Naive thymus-derived CD4-positive, alpha-beta T cell (primary cell): ENCODE measurements at places on chromosomes 12 and 14. TPM values are rescaled to one million over a fixed set of nuclear protein-coding genes. Genes with fewer than 3 reads are reported as not detected.

The CD27 gene
- total RNA-seq, result 103 TPM

DNA sequence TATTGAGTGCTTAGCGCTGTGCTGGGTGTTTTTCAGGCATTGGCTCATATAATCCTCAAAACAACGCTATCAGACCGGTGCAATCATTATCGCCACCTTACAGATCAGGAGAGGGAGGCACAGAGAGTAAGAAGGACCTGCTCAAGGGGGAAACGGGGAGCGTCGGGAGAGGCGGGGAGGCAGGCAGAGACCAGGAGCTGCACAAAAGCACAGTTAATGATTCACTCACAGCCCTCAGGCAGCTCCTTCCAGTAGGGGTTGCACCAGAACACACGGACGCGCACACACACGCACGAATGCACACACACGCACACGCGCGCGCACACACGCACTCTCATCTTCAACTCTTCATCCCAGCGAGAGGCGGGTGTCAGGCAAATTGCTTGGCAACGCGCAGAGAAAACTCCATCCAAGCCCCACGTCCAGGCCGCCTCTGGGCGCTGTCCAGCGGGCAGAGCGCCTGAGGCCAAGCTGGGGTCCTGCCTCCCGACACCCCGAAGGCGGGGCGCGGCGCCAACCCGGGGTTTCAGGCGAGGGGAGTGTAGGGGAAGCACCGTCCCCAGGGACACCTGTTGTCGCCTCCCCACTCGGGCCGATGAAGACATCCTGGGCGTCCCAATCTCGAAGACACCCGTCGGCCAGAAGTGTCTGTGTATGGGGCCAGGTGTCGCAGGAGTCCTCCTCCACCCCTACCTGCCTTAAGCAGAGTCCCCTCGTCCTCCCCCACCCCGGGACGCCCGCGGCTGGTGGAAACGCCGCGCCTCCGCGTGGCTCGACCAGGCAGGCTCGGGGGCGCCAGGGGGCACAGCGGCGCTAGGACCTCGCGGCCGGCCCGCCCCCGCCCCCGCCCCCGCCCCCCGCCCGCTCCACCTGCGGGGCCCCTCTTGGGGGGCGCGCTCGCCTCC lies 35.5 kb upstream of the STON2 start:
- no peak overlapping the region for H3K27ac ChIP-seq
- no peaks in the 10 kb centered on the region for H3K36me3 ChIP-seq

The PCK2 gene
- total RNA-seq, result 14.4 TPM

The HNF1A gene
- total RNA-seq, result not detected

The PZP gene
- total RNA-seq, result not detected

- H3K4me3 ChIP-seq, result no peak overlapping the region
- no peak for DNase-seq
- H3K27me3 ChIP-seq, result no peaks in the 10 kb centered on the region
- no peaks in the 10 kb centered on the region for H3K4me1 ChIP-seq
- no peak overlapping the region for H3K27ac ChIP-seq
Measured at GRCh38 chr12:27555925-27556778, 32.1 kb downstream of the PPFIBP1 start.

DNA sequence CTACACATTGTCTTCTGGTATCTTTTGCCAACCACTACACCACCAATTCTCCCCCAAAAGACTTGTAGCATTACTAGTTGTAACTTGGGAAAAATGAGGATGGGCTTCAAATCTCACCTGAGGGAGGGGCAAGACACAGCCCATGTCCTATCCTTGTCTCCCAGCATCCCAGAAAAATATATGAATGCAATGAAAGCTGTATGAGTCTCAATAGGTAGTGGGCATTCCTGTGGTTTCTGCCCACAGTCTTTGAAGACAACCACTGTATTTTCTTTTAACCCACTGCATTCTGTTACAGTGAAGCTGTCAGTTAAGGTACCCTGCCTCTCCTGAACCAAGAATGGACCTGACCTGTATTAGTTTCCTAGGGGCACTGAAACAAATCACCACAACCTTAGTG lies 336.2 kb upstream of the TMPO start:
- H3K36me3 ChIP-seq, result no peaks in the 10 kb centered on the region
- no peak overlapping the region for H3K4me3 ChIP-seq
- no peak for DNase-seq
- H3K27ac ChIP-seq, result no peak overlapping the region

DNA sequence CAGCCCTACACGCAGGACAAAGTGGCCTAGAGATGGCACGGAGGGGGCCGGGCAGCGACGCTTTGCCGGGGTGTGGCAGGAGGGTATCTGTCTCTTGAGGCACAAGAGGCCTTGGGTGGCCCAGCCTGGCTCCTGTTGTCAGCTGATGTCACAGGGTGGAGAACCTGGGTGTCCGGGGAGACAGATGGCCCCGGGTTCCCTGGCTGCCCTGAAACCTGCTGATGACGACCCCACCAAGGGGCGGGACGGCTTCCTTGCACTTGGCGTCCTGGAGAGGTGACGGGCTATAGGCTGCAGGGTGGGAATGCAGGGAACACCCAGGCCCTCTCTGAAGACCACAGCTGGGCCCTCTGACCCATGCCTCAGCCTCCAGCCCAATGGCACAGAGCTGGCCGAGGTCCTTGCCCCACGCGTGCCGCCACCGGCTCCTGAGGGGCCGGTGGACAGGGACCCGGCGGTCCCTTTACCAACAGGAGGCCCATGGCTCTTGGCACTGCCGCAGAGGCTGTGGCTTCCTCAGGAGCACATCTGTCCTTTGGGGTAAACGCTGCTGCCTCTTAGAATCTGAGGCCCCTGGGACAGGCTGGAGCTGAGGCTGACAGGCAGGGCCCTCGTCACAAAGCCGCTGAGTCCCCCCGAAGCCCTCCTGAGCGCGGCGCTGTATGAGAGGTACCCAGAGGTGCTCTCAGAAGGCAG lies 16.4 kb downstream of the TRMT61A start:
- no peaks in the 10 kb centered on the region for H3K27me3 ChIP-seq
- H3K36me3 ChIP-seq, result no peaks in the 10 kb centered on the region
- no peak overlapping the region for H3K27ac ChIP-seq
- no peaks in the 10 kb centered on the region for H3K4me1 ChIP-seq
- no peak for DNase-seq

GRCh38 chr12:122834104-122834920 lies 945 bp upstream of the HIP1R start:
- no peaks in the 10 kb centered on the region for H3K27me3 ChIP-seq
- H3K4me3 ChIP-seq, result peak overlapping the region; percentile 55
- H3K36me3 ChIP-seq, result peaks cover 6% of the 10 kb centered on the region
- peaks cover 13% of the 10 kb centered on the region for H3K4me1 ChIP-seq
- peak overlapping the region; percentile 50 for H3K27ac ChIP-seq

DNA sequence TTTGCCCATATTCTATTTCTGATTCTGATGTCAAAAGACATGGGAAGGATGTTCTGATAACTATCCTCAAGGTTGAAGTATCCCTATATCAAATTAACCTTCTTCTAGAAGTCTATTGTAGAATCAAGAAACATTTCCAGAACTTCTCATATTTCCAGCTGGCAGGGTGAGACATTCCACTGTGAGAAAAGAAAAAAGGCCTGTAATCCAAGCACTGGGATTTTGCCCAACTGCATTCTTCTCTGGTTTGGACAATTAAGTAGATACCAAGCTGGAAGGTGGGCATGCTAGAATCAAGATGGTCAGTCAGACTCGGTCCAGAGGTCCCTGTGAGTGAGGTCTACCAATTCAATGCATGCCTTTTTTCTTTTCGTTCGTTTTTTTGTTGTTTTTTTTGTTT lies 60.9 kb downstream of the MAP3K9 start:
- no peaks in the 10 kb centered on the region for H3K4me1 ChIP-seq
- no peak overlapping the region for H3K27ac ChIP-seq
- no peaks in the 10 kb centered on the region for H3K36me3 ChIP-seq

GRCh38 chr12:93713060-93713459 lies 35.9 kb downstream of the CRADD start:
- no peak for DNase-seq
- no peaks in the 10 kb centered on the region for H3K4me1 ChIP-seq
- no peak overlapping the region for H3K27ac ChIP-seq

The ETNK1 gene
- 43.7 TPM for total RNA-seq
